ENCODE measurements at places on chromosomes 5 and 9.

- DNase-seq = no peak
These were observed 174.5 kb downstream of the CFAP90 start for GRCh38 chr5:7676455-7676854.

GRCh38 chr9:75997206-75997605 is 106.7 kb downstream of the PCSK5 start:
- DNase-seq = no peak

- no peak for DNase-seq
These were observed 107.6 kb downstream of the SYK start for GRCh38 chr9:90909225-90909624.

DNA sequence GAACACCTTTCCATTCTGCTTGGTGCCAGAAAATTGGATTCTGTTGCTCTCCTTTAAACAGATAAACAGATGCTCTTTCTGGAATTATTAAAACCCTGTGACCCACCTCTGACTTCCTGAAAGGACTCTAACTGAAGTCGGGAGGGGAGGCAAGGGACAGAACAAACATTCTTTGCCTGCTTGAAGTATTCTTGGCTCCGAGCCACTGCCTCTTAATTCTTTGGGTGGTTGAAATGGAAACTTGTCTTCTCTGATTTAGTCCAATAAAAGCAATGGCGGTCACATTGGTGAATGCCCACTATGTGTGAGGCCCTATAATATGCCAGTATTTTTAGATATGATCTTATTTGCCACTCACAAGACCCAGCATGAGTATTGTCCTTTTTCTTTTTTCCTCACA is 236.8 kb downstream of the SLIT3 start:
- no peak for DNase-seq

- no peak for DNase-seq
These were observed 203.1 kb upstream of the PIK3R1 start for GRCh38 chr5:68012429-68012828.

- no peak for DNase-seq
These were observed 76.2 kb upstream of the NEURL1B start for GRCh38 chr5:172564883-172565282.

DNA sequence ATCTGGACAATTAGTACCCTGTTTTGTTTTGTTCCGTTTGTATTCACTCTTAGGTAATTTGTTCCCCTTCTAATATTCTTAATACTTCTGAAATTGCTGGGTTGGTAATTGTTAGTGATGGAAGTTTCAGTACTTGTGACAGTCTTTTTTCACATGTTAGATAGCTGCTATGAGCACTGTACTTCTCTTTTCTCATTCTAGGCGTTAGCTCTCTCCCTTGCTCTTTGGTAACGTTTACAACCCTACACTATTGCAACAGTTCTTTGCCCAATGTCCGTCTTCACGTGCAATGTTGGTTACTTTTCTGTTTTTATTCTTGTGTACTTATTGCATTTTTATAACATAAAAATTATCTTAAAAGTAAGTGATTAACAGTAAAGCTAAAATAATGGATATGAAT is 1509.0 kb downstream of the MAT2B start:
- no peak for DNase-seq

GRCh38 chr5:1011741-1012312 is 3.2 kb downstream of the NKD2 start:
- DNase-seq = no peak

- no peak for DNase-seq
These were observed 235.7 kb downstream of the ICE1 start for GRCh38 chr5:5658226-5658625.

DNA sequence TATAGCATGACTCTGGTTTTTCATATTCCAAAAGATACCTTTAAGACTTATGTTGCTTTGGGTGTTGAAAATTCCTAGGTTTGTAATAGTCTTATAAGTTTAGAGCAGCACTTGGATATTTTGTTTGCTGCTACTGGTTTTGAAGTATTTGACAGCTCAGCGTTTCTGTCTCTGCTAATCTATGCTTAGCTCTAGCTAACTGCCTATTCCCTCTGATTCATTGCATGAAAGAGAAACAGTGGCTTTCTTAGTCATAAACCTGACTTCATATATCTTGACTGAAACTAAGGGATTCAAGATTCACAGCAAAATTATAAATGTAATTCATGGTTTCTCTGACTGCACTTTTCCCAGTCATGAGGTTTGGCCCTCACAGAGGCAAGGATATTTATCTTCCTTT is 35.6 kb upstream of the ANXA1 start:
- DNase-seq = no peak

GRCh38 chr9:31168161-31168560 is 1216.3 kb upstream of the ACO1 start:
- no peak for DNase-seq

GRCh38 chr5:80928073-80928472 is 32.1 kb upstream of the RASGRF2 start:
- DNase-seq = no peak

GRCh38 chr9:130157079-130157478 is 15.1 kb upstream of the NCS1 start:
- no peak for DNase-seq

DNA sequence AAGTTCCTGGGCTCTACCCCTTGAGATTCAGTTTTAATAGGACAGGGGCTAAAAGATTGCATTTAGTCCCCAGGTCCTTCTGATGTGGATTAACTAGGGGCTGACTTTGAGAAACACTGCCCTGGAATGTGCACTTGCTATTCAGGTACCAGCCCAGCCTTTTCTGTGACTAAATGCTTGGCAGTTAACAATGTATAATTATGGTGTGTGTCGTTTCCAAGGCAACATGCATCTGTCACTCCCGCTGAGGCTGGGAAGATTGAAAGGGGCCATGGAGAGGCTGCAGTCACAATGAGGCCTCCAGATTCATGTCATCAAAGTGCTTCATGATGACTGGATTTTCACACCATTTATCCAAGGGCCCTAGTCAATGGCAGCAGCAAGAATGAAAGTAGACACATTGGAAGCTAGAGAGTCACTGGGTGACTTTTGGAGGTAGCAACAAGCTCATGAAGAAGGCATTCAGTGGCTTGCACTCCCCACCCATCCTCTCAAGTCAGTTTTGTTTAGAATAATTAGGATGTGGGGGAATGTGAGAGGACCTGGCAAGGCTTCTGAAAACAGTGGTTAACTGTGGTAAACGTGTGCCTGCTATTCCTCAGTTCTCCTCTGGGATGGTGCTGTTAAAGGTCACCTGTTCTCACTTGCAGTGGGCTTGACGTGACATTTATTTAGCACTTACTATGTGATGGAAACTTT is 28.3 kb downstream of the RAI14 start:
- no peak for DNase-seq

DNA sequence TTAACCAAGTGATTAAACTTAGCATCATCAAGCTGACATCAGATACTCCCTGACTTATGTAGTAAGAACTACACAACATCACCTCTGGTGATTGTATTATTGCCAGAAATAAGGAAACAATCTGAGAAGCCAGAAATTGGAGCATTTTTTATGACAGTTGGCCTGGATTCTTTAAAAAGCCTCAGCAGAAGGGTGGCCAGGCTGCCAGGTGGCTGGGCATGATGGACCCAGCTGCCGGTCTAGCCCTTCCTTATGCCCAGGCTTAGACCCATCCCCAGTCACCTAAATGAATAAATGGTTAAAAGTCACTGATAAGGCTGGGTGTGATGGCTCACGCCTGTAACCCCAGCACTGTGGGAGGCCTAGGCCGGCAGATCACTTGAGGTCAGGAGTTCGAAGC is 12.8 kb downstream of the OR1K1 start:
- no peak for DNase-seq

- DNase-seq = no peak
These were observed 1.1 kb downstream of the IPO11 start for GRCh38 chr5:62413711-62414110.

GRCh38 chr9:110027671-110028081 is 180.3 kb downstream of the C9orf152 start:
- DNase-seq = no peak

- DNase-seq = no peak
These were observed 89.4 kb downstream of the RGS7BP start for GRCh38 chr5:64595031-64595855.

GRCh38 chr9:117779760-117780159 is 75.6 kb downstream of the TLR4 start:
- no peak for DNase-seq

DNA sequence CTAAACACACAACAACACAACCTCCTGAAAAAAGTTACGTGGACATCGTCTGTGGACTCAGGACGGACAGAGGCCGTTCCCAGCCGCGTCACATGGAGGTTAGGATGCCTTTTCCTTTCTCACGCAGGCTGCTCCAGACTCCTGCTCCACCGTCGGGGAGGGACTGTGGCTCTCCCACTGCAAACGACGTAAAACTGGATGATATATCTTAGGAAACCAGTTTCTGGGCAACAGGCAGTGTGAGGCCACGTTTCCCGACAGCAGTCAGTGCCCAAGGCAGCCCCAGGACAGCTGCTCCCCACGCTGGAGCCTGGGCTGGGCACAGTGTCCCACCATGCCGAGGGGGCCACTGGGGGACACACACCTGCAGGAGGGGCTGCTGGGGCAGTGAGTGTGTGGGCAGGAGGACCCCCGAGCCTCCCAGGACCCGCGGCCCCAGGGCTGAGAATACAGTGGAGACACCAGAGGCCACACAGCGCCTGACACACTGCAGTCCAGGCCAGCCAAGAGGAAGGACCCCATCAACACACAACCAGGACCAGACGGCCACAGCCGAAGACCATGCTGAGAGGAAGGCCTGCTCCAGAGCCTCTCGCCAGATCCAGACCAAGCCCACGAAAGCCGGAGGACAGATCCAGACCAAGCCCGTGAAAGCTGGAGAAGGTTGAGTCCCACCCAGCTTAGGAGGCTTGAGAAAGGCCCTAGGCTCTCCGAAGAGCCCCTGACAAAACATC is 26.2 kb downstream of the EXD3 start:
- DNase-seq = no peak

DNA sequence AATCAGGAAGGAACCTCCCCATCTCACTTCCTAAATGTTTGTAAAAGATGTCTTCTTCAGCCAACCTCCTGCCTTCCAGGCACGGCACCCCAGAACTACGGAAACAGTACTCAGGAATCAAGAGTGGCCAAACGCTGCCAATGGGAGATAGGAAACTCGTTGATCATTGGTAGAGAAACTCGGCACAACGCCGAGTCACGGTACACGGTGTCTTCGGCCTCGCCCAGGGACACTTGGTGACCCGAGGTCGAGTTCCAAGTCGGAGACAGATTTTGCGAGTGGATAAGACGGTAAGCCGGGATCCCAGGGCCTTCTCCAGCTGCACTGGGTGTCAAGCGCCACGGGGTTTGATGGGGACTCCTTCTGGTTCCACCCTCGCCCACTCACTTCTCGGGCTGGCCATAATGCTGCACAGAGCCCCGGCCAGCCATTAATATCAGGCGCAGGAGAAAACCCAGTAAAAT is 343 bp downstream of the KIAA0825 start:
- DNase-seq = peak; percentile 29

GRCh38 chr5:100860407-100860806 is 42.7 kb downstream of the ST8SIA4 start:
- no peak for DNase-seq

DNA sequence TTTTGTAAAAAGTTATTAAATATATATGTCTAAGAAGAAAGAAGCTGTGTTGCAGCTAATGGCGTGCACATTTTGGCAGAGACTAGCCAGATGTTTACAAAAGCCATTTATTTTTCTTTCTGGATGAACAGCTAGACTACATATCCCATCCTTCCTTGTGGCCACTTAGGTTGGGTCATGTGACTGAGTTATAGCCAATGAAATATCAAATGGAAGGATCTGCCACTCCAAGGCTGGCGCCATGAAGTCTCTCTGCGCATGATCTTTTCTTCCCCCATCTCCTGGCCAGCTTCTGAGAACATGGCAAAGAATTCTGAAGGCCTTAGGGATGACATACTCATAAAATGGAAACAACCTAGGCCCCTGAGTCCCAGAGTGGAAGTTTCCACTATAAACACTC is 244.2 kb upstream of the DAB2 start:
- no peak for DNase-seq

GRCh38 chr9:131423171-131423581 is 29.3 kb downstream of the PRRC2B start:
- DNase-seq = no peak

- no peak for DNase-seq
These were observed 445.5 kb downstream of the MED10 start for GRCh38 chr5:5932824-5933223.

DNA sequence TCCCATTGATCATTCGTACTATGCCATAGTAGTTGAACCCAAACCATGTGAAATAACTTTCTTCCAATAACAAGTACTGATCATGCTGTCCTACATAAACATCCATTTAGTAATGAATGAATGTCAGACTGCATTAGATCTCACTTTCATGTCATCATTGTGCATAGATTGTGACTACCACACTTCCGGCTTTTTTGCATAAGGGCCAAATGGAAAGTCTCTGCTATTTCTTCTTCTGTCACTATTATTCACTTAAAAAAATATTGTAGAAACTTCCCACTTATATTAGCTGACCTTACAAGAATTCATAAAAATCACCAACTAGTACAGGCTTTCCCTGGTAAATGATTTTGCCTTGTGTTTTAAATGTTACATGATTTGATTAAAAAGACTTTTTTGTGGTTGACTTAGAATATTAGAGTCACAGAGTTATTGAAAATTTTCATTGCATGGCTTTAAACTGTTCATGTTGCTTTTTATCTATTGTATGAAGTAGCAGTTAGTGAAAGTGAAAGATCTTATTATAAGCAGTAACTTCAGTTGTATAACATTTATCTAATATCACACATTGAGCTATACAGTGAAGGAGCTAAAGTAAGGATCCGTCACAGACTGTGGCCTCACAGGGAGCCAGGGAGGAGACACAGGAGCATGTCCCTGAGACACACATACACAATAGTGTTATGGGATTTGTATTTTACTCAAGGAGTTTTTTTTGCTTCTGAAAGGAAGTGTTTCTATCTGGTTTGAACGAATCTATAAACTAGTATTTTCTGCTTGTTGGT is 33.9 kb downstream of the LMNB1 start:
- no peak for DNase-seq

DNA sequence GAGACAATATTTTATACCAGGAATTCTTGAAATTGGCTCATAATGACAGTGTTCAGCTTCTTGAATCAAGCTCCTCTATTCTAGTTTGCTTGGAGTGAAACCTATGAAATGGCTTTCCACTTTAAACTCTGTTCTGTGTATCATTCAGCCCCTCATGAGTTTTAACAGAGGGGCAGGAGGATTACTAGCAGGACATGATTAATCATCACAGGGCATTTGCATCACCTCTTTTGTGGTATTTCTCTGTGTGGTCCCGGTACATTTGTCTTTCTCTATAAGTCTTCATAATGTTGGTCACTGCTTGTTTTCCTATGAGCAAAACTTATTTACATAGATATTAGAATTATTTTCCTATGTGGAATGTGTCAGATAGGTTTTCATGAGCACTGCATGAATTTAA is 21.2 kb downstream of the CAST start:
- DNase-seq = no peak

GRCh38 chr5:179229331-179229831 is 115.9 kb downstream of the ADAMTS2 start:
- no peak for DNase-seq

GRCh38 chr9:72383978-72384709 is 19.1 kb upstream of the ZFAND5 start:
- DNase-seq = no peak

- DNase-seq = no peak
These were observed 23.3 kb downstream of the CLTA start for GRCh38 chr9:36213989-36214388.

- no peak for DNase-seq
These were observed 28.8 kb downstream of the GARNL3 start for GRCh38 chr9:127293328-127293727.

All from T-helper 17 cell (primary cell).